Stimulated activated CD4-positive, alpha-beta T cell treated with anti-CD3 and anti-CD28 coated beads, Interleukin-2, amount 100 ng/mL, for 4 hours (primary cell): ENCODE measurements at places on chromosomes 2 and 18.

- DNase-seq, result no peak
Measured at GRCh38 chr2:239203443-239204135, 197.2 kb downstream of the HDAC4 start.

- no peak for DNase-seq
Measured at GRCh38 chr2:25920336-25920735, 42.0 kb upstream of the ASXL2 start.

DNA sequence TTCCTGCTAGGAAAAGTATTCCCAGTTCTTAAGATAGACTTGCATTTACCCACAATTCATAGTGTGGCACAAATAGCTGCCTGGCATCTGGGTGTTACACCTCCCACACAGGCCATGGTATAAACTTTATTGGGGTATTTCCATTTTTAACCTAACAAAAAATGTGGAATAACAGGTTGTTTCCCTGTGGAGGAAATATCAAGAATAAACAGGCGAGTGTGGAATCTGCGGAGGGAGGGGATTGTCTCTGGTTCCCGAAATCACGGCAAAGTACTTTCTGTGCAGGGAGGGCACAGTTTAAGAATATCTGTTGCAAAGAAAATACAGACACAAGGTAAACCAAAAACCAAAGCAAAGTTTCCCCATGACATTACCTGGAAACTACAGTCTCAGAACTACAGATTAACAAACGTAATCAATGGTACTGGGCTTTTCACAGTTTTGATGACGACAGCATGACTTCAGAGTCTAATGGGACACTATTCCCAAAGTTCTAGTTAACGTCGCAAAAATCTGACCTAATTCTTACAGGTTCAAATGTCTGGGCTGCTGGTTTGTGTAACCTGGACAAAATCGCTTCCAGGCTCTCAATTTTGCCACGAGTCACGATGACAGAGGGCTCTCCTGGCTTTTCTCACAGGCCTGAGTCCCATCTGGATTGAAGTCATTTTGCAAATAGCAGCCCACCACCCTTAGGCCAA, 1.4 kb downstream of the STARD7 start:
- no peak for DNase-seq

DNA sequence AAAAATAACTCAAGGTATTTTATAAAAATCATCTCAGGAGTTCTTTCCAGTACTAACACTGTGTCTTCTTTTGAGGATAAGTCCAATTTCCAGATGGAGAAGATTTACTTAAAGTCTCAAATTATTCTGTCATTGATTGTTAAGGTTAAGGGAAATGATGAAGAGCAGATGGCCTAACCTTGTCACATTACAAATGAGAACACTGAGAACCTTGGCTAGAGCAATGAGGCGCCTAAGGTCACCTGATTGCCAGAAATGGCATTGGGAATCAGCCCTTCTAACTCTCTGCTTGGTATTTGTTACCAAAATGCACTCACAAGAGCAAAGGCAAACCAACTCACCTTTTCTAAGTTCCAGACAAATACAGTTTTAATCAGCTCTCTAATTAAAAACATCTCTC, 835.1 kb downstream of the RNF144A start:
- DNase-seq, result no peak

- no peak for DNase-seq
Measured at GRCh38 chr2:64090264-64090663, 54.0 kb downstream of the PELI1 start.

GRCh38 chr2:164084066-164084465, 348.3 kb upstream of the FIGN start:
- DNase-seq, result no peak

- DNase-seq, result no peak
Measured at GRCh38 chr2:10135296-10136089, 13.0 kb downstream of the RRM2 start.

- DNase-seq, result no peak
Measured at GRCh38 chr2:48939232-48939631, 183.7 kb upstream of the LHCGR start.

DNA sequence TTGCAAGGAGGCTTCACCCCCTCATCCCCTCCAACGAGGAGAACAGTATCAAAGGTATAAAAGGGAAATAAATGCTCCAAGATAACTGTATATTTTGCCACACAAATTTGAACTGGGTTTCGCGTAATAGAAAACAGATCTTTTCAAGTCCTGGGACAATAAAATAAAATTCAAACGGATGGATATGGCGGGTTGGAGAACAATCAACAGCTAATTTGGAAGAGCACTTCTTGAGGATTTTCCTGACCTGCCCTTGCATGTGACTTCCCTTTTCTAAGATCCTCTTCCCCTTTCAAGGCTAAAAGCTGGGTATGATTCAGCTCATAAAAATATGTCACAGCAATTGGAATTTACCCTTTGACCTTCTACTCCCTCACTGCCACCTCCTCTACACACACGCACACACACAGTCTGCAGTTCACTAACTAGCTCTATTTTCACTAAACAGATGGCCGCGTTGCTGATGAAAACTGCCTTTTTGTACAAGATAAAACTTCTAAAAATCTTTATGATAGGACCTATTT, 386.9 kb downstream of the FIGN start:
- DNase-seq, result no peak

- no peak for DNase-seq
Measured at GRCh38 chr2:208496129-208496528, 89.5 kb downstream of the PTH2R start.

GRCh38 chr2:205545971-205546816, 136.1 kb upstream of the NRP2 start:
- DNase-seq, result no peak

- DNase-seq, result no peak
Measured at GRCh38 chr18:45751766-45752165, 27.8 kb downstream of the SLC14A1 start.

DNA sequence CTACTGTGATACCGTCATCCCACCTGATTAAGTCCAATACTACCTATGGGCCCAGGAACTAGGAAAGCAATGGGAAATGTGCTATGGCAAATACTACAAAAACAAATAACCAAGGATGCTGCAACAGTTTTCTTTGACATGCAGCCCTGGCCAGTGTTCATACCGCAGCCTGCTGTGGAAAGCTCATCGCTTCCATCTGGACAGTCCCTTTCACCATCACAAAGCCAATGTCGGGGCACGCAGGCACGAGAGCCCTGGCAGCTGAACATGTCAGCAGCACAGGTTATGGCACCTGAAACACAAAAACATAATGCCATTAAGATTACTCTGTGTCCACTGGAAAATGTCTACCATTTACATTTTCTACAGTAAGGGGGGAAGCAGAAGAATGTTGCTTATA, 1621.1 kb downstream of the LRP1B start:
- DNase-seq, result no peak

GRCh38 chr2:119929537-119929936, 83.3 kb upstream of the EPB41L5 start:
- no peak for DNase-seq

GRCh38 chr2:236643480-236643879, 73.9 kb downstream of the ACKR3 start:
- no peak for DNase-seq

GRCh38 chr18:22691946-22692710, 241.0 kb upstream of the RBBP8 start:
- no peak for DNase-seq

DNA sequence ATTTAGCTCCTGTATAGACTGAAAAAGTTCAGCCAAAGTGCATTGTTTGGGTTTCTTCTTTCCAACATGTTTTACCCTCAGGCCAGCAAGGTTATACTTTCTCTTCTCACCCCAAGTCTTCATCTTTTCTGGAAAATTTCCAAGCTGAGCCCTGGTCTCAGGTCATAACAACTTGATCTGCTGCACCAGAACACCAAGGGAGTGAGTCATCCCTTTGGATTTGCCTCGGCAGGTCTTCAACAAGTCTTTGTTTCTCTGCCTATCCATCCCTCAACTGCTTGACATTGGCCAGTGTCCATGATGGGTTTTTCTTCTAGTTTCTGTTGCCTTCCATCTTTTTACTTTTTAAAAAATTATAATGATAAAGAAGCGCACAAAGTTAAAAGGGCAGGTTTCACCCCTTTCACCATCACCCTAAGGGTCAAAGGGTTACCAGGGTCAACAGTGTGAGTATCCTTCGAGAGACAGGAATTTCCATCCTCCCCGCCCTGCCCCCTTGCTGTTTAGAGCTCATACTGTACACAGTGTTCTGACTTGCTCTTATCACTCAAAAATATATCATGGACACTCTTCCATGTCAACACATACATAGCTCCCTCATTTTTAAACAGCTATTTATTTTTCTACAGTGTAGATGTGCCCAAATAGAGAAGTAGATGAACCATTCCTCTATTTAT, 5.7 kb upstream of the SPATS2L start:
- DNase-seq, result no peak

- no peak for DNase-seq
Measured at GRCh38 chr2:16201848-16202247, 261.5 kb downstream of the MYCN start.

- DNase-seq, result no peak
Measured at GRCh38 chr2:211085056-211085680, 528.8 kb downstream of the CPS1 start.

DNA sequence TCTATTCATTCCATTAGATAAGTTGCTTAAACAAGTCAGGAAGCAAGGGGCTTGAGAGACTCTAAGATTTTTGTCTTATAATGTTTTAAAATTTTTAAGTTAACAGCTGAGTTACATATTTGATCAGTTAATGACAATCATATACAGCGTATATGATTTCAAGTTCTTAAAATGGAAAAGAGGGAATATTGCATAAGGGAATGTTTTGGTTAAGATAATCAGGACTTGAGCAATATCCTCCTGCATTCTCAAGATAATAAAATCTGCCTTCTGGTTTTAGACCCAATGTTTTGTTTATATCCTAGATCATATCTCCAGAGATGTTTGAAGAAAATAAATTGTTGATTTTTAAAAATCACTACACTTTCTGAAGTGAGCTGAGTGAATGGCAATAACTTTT, 13.4 kb upstream of the DYNC1I2 start:
- DNase-seq, result no peak

DNA sequence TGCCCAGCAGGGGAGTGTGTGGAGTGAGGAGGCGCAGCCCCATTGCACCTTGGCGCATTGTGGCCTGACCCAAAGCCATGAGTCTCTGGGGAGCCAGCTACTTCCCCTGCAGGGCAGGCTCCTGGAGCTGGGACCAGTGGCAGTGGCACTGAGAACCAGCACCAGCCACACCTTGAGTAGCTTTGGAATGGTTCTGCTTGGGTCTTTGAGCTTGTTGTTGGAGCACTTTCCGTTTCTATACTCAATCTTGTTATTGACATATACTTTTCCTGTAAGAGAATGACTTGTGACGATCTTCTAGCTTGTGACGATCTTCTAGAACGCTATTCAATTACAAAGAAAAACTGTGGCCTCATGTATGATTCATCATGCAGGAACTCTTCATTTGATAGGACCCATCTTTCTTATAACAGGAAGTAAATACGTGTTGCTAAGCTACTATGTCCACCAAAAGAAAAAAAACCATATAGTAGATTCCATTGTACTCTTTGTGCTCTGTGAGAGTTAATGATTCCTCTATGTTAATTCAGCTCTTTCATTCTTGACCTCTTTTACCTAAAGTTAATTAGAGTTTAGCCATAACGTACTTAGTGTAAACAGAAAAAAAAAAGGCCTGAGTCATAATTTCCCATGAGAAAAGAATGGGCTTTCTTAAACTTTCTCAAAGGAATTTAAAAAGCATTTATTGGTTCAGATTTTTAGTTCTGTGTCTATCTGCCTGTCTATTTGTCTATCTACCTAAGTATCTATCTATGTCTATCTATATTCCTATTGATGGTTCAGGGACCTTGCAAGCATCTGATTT, 113.1 kb downstream of the GATA6 start:
- no peak for DNase-seq

DNA sequence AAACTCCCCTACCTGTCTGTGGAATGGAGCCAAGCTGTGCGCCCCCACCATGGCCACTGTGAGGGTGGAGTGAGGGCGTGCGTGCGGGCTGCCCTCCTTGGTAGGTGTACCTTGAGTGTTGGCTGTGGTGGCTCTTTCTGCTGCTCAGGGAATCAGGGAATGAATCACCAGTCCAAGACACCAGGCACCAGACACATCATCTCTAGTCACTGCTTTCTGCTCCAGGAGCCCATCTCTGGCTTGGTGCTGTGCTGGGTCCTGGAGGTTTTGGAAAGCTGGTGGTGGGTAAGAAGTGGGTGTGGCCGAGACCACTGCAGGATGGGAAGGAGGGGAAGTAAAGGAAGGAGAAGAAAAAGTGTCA, 209.9 kb downstream of the SEPTIN10 start:
- no peak for DNase-seq

DNA sequence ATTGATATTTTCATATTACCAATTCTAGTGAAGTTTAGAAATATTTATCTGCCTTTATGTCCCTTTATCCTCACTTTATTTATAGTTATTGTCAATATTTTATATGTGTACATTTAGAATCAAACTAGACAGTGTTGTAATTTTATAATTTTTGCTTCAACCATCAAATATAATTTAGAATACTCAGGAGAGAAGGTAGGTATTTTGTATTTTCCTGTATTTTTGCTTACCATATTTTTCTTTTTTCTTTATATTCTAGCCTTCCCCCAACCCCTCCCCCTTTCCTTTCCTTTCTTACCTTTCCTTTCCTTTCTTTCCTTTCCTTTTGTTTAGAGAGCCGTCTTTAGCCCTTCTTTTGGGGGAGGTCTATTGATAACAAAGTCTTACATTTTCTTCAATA, 140.2 kb downstream of the LRRTM1 start:
- no peak for DNase-seq

- no peak for DNase-seq
Measured at GRCh38 chr18:61955644-61956043, 62.8 kb upstream of the RNF152 start.

- no peak for DNase-seq
Measured at GRCh38 chr2:10844097-10844496, 31.5 kb upstream of the PDIA6 start.

DNA sequence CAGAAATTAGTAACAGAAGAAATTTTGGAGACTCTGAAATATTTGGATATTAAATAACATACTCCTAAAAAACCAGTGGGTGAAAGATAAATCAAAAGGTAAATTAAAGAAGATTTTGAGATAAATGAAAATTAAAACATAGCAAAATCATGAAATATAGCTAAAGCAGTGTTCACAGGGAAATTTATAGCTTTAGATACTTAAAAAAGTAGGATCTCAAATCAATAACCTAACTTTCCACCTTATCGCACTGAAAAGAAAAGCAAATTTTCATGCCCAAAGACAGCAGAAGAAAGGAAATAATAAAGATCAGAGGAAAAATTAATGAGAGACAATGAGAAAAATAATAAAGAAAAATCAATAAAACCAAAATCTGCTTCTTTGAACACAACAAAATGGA, 135.1 kb upstream of the KLF7 start:
- DNase-seq, result no peak

GRCh38 chr2:74975016-74975415, 16.6 kb downstream of the POLE4 start:
- no peak for DNase-seq

DNA sequence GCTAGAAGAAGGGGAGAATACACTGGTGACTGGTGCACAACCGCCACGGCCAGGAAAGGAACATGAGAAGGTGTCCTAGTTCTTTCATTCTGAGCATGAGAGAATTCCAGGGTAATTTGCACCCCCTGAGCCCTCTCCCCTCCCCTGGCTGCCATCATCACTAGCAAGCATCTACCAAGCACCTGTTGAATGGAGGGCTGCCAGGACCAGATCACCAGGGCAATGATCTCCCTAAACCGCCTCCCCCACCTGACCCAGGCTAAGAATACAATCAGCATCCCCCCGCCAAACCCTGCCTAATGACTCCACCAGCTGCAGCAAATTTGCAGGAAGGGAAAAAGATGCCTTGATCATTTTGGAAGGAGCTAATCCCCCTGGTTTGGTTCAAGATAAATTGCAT, 100.2 kb downstream of the STPG4 start:
- DNase-seq, result no peak

GRCh38 chr2:116223912-116224311, 1590.6 kb upstream of the DDX18 start:
- no peak for DNase-seq

- DNase-seq, result no peak
Measured at GRCh38 chr2:165522719-165523118, 53.2 kb downstream of the CSRNP3 start.
